ENCODE measurements at places on chromosomes 2 and 18.

- no peak for DNase-seq
Observed at GRCh38 chr2:40516604-40517003, 64.7 kb upstream of the SLC8A1 start.

GRCh38 chr2:40543381-40543780, 91.5 kb upstream of the SLC8A1 start:
- DNase-seq: no peak

GRCh38 chr18:64918851-64919250, 770.0 kb upstream of the LINC00305 start:
- no peak for DNase-seq

- DNase-seq: no peak
Observed at GRCh38 chr2:24855022-24855622, 61.9 kb downstream of the CENPO start.

GRCh38 chr2:231683292-231684235, 24.8 kb upstream of the PTMA start:
- no peak for DNase-seq

DNA sequence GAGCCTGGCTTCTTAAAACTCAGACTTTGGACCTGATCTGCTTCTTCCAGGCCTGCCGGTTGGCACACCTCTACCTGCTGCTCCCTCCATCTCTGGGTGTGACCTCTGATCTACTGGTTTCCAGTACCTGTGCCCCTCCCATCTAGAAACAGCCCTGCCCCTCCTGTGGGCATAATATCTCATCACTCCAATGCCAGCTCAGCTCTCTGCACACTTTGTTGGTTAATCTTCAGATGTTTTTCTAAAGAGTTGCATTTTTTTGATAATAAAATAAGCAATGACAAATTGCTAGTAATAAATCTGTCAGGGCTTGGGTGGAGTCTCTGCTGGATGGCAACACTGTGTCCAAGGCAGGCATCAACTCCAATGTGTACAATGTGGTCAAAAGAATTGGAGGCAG, 89.6 kb upstream of the PPP1CB start:
- DNase-seq: no peak

DNA sequence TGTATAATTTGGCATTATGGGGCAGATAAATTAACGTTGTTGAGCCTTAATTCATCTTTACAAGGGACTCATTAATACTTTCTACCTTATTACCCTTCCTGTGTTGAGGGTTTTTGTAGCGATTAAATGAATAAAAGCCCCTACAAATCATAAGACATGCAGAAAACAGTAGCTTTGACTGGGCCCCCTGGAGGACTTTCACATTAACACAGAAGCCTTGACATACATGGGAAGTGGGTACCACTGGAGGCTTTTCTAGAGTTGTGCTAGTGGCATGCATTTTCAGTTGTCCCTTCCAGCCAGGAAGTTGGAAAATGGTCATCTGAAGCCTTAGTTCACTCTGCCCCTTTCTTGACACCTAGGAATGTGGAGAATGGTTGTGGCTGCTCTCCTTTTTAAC, 30.2 kb downstream of the MTA3 start:
- DNase-seq: no peak

GRCh38 chr2:236731767-236732580, 162.3 kb downstream of the ACKR3 start:
- DNase-seq: no peak

- DNase-seq: no peak
Observed at GRCh38 chr18:31610286-31611205, 18.9 kb downstream of the TTR start.

GRCh38 chr2:54088191-54088634, 27.2 kb upstream of the ACYP2 start:
- no peak for DNase-seq

GRCh38 chr18:40911041-40911440, 1044.0 kb upstream of the PIK3C3 start:
- DNase-seq: no peak

GRCh38 chr2:67388680-67389079, 8.5 kb upstream of the ETAA1 start:
- no peak for DNase-seq

DNA sequence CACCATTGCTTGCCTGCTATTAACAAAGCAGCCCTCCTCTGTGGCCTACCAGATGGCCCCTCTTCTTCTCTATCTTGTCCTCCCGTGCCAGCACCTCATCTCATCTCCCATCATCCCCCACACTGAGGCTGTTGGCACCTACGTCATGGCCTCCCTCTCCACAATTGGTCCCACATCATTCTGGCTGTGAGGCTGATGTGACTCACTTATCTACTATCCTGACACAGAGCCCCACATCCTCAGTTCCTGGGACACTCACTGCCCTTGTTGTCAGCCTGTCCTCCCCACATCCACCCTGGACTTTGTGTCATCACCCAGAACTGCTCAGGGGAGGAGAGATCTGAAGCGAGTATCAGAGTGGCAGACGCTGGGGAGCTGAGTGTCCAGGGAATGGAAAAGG, 102.9 kb downstream of the MRO start:
- no peak for DNase-seq

DNA sequence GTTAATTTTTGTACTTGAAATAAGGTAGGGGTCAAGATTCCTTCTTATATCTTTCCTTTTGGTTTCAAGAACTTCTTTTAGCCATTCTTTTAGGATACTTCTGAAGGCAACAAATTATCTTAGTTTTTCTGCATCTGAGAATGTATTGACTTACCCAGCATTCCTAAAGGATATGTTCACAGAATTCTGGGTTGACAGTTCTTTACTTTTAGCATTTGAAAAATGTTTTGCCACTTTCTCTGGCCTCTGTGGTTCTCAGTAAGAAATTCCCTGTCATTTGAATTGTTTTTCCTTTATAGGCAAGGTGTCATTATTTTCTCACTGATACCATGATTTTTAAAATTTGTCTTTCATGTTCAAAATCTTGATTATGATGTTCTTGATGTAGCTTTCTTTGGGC, 162.4 kb downstream of the GALNT1 start:
- no peak for DNase-seq

GRCh38 chr18:74905247-74905646, 303.7 kb downstream of the PTGR3 start:
- DNase-seq: no peak

GRCh38 chr2:45382744-45383143, 228.3 kb downstream of the SRBD1 start:
- no peak for DNase-seq

DNA sequence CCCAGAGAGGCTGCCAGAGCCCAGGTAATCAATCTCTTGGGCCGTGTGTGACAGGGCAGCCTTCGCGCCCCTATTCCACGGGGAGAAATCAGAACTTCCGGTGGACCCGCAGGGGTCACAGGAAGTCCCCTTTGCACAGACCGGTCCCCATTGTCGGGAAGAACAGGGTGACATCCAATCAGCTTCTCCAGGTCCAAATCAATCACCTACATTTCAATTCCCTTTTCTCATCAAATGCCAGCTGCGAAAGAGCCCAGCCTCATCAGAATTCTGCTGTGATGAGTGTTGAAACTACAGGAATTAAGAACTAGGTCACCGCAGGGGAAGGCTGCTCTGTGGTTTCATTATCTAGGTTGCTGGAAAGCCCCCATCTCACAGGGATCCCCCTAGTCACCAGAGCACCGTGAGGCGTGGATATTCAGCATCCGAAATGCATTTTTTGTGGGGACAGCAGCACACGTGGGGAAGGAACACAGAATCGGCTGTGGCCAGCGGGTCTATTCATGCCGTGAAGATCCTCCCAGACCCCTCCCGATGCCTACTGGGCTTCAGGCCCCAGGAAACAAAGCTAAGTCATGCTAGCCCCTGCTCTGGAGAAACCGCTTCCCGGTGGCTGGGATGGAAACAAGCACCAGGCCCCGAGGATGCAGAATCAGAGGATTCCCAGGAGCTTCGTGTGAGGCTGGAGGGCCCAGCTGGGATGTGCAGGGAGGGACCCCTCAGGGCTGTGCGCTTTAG, 193.7 kb upstream of the ID2 start:
- DNase-seq: peak; percentile 41

DNA sequence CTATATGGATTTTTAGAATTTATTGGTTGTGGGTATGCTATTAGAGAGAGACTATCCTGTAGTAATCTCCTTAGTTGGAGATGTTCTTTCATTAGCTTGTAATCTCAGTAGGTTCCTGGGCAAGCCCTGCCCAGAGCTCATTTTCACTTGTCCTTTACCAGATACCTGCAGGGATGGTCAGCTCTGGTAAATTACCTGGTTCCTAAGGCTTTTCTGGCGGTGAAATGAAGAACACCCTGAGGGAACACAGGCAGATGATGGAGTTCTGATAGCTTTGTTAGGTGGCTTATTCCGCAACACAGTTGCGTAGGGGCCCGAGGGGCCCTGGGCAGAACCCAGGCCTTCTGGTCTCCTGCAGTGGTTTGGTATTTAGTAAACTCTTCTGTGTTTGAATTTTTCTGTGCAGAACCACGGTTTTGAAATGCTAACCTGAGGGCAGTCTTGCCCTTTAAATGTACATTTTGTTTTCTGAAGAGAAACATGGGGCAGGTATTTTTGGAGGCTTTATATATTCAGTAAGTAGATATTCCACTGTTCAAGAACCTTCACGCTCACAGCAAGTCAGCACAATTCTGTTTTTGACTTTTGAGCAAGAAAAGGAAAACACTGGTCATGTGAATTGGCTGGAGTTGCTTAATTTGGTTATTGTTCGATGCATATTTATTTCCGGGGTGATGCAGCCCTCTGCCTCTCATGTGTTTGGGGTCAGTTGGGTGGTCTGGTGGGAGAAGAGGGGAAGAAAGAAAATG, 22.4 kb downstream of the ZNF532 start:
- DNase-seq: no peak

GRCh38 chr2:119261493-119262225, 38.0 kb downstream of the STEAP3 start:
- no peak for DNase-seq

DNA sequence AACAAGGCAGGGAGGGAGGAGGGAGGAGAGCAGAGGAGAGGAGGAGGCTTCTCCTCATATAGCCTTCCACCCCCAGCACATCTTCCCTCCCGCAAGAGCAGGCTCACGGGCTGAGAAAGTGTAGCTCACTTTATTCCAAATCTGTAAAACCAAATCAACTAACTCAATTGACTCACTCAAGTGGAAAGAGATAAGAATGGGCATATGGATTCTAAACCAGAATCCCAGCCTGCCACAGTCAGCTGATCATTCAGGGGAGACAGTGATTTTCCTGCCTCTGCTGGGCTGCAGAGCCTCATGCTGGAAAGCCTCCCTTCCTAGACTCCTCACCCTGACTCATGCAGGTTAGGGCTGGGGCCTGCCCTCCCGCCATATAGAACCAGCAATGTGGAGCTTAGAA, 4.2 kb upstream of the TWSG1 start:
- no peak for DNase-seq

DNA sequence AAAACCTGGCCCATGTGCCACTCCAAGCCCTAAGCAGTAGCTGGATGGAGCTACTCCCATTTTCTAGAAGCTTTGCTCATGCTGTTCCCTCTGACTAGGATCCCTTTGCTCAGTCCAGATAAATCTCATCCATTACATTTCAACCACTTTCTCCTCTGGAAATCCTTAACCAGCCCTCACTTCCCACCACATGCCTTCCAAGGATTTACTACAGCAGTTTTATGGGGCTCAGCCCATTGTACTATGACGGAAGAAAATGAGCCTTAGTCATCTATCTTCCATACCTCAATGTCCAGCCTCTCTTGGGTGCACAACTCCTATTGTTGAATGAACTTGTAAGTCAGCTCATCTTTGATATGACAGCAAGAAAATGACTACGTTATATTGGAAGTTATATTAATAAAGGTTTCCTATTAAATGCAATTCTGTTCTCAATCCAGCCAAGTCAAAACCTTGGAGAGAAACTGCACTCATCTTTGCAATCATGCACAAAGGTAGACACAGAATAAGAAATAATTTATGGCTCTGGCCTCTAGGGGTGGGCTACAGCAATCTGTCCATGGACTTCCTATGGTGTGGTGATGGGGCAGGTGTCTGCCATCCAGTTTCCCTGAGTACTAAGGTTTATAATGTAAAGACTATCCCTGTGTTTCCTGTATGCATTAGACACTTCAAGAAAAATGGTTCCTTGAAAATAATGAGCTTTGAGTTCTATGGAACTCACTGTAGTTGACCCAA, 3.4 kb downstream of the B4GALT6 start:
- no peak for DNase-seq

DNA sequence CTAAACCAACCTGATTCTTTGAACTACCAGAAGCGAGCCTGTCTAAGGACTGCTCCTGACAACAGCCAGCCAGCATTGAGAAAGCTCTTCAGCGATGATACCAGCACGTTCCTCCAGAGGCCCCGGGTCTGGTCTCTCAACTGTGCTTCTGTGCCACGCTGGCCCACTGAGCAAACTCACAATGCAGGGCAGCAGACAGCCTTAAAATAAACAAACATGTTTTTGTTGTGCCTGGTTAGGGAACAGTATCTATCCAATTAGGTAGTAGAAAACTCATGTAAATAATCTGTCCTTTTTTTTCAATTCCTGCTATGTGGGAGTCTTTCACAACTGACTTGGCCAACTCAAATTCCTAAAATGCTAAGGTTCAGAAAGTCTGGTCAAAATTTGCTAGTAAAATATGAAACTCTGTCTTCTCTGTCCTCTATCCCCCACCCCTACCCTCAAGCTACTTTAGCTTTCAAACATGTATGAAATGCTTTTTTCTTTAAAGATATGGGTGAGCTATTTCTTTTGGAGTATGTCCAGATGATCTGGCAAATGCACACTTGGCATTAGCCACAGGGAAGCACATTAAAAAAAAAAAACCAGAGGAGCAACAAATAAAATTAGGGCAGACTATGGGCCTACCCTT, 21.4 kb upstream of the EML4 start:
- no peak for DNase-seq

GRCh38 chr2:26922405-26923188, 47.8 kb upstream of the MAPRE3 start:
- peak; percentile 48 for DNase-seq

DNA sequence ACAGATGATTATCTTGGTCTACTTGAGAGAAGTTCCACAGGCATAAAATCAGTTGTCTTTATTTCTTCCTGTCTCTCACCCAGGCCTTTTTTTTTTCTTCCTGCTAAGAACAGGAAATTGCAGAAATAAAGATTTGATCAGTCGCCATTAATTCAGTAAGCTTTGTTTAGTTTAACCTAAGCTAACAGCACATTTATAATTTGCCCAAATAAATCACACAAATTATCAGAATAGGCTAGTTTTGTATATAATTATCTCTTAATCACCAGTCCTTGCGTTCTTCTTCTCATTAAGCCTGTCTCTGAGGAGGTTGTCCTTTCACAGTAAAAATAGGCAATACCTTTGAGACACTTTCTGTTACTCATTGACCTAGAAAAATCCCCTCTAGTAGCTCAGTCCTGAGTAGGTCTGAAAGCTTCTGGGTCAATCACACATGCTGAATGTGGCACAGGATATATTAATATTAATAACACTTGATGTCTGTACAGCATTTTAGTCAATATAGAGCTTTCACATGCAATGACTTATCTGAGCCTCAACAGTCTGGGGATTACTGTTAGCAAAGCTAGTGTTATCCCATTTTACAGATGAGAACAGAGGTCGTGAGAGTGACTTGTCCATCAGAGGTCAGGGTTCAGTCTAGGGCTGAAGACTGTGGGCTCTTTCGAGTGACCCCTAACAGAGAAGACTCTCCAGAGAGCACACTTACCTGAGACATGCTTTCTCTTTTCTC, 11.2 kb upstream of the STK17B start:
- DNase-seq: no peak

GRCh38 chr2:20241973-20242726, 17.2 kb upstream of the SDC1 start:
- no peak for DNase-seq

- no peak for DNase-seq
Observed at GRCh38 chr18:10076502-10077030, 162.8 kb downstream of the VAPA start.

GRCh38 chr18:63054901-63055584, 264.5 kb downstream of the BCL2 start:
- no peak for DNase-seq

Measured in naive thymus-derived CD4-positive, alpha-beta T cell (primary cell).